COR-L47 (cell line): ENCODE measurements at places on chromosomes 6 and 20.

GRCh38 chr6:87656857-87657256 lies 45.2 kb downstream of the AKIRIN2 start:
- DNase-seq = no peak

- DNase-seq = no peak
Observed at GRCh38 chr20:25259358-25259757, 11.5 kb downstream of the PYGB start.

GRCh38 chr20:2797136-2797983 lies 3.1 kb downstream of the CPXM1 start:
- no peak for DNase-seq

DNA sequence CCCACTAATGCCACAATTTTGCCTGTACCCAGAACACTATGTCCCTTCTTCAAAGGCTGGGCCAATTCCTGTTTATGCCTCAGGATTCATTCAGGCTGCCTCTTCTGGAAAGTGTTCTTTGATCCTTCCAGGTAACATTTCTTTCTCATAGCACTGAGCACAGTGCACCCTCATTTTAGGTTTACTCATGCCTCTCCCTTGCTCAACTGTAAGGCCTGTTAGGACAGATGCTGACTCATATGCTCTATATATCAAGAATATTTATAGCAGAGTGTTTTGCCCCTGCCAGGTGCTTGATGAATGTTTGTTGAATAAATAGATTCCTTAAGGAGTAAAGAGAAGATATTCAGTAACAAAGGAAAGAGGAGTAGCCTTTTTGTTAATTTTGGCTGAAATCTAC lies 263.9 kb downstream of the PHF3 start:
- no peak for DNase-seq

- DNase-seq = no peak
Observed at GRCh38 chr6:111989743-111990142, 64.2 kb upstream of the CCN6 start.

GRCh38 chr6:17416806-17417205 lies 23.4 kb downstream of the CAP2 start:
- no peak for DNase-seq

- no peak for DNase-seq
Observed at GRCh38 chr6:167130712-167131684, 8.1 kb downstream of the CCR6 start.

- peak; percentile 42 for DNase-seq
Observed at GRCh38 chr20:56247954-56248782, at the start of gene MC3R. MC3R (plus strand) TSS chr20:56248732; CDS start chr20:56248844, 112 bp downstream.

DNA sequence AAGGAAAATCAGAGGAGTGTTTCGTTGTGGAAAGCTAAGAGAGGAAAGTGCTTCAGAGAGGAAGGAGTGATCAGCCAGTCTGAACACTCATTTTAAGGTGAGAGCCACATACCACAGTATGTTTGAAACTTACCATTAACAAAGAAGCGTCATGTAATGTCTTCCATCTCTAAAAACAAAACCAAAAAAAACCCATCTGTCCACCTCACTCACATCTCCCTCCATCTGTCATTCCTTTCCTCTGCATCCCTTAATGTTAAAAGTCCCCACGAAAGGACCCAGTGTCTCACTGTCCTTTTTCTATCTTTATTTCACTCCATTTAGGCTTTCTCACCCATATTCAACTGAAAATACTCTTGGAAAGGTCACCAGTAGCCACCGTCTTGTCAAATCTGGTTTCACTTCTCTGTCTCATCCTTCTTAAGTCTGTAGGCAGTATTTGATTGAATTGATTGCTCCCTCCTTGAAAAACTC lies 59.4 kb upstream of the GNRH2 start:
- DNase-seq = no peak

DNA sequence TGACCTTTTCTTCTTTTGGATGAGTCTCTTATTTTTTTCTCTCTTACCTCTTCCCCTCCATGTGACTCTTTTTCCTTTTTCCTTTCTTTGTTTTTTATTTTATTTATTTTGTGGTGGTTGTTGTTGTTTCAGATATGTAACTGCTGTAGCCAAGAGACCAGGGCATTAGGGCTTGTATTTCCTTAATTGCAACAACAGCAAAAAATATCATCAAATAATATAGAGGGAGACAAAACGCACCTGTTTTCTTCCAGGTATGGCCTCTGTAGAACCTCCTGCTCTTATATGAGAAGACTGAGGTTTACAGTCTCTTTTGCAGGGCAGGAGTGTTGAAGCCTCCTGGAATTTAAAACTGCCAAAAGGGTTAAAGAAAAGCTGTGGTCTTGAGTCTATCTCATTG lies 149.3 kb downstream of the SYNDIG1 start:
- DNase-seq = no peak

- DNase-seq = no peak
Observed at GRCh38 chr20:16692442-16692841, 37.4 kb upstream of the SNRPB2 start.

DNA sequence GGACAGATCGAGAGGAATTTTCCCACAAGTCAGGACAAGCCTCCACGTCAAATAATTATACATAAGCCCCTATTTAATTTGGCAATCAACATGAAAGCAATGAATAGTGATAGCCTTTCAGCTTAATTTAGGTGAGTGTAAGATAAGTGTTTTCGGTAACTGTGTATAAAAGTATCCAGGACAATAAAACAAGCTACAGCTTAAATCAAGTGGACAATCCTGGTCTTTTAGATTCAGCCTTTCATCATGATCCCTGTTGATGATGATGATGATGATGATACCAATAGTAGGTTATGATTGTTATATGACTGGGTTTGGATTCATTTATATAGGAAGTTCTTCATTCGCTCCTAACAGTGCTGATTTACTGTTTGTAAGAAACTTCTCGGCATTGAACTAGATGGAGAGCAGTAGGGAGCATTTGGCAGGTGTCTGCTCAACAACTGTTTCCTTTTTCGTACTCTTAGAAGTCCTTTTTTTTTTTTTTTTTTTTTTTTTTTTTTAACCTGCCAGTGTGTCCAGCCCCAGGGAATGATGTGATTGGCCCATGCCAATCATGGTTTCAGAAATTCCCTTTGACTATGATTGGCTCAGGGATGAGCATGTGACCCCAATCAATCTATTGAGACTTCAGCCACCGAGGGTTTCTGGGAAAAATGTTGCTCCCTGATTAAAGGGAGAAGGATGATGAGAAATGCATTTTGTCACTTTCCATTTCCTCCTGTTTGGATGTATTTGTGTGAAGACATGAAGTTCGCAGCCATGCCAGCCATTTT lies 11.3 kb upstream of the RNF182 start:
- DNase-seq = no peak

DNA sequence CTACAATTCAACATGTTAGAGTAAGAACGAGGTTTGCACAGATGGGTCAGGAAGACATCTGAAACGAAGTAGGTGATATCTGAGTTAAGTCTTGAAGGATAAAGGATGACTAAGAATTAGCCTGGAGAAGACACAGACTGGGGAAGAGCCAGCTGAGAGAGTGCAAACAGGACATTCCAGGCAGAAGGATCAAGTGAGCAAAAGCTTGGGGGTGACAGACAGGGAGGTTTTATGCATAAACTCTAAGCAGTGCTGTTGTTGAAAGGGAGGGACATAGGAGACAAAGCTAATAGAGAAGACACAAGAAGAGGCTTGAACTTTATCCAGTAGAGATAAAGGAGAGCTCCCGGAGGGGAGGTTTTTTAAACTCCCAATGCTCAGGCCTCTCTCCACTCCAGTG lies 15.0 kb upstream of the ETV7 start:
- DNase-seq = no peak

DNA sequence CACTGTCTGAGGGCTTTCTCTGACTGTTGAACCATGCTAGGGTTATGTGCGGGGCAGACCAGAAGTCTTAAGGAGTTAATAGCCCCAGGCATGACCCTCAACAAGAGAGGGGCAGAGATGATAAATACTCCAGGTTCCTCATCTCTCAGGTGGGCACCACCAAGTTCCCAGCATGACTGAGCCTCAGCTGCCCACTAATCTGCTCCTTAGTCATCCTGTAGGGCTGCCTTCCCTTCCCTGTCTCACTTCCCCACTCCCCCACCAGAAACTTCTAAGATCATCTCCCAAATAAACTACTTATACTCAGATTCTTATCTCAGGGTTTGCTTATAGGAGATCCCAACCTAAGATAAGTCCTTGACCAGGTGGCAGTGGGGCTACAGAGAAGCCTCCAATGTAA lies 137.2 kb upstream of the PRND start:
- DNase-seq = no peak

GRCh38 chr6:5763871-5764270 lies 242.9 kb downstream of the NRN1 start:
- no peak for DNase-seq

DNA sequence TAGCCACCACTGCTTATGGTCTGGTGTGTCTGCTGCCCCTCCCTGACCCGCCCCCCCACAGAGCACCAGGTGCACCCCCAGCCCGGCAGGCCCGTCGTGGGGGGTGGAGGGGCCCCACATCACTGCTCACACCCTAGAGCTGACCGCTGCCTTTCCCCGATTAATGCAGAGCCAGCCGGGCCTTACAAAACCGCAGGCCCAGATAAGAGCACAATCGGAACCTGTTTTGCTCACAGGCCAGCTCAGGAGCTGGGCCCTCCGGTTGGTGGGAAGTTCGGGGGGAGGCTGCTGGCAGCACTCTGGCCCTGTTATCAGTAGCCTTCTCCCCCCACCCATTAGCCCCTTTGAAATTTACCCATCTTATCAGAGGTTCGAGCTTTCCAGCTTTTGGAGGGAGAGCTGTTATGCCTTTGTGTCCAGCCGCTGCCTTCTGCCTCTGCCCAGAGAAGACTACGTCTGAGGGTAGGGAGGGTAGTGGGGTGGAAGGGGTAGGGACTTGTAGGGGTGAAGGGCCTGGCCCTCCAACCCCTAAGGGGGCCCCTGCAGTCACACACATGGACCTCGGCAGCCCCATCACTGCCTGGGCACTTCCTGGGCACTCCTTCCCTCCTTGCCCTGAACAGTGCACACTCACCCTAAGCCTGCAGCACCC lies 6.9 kb upstream of the SPDEF start:
- no peak for DNase-seq

DNA sequence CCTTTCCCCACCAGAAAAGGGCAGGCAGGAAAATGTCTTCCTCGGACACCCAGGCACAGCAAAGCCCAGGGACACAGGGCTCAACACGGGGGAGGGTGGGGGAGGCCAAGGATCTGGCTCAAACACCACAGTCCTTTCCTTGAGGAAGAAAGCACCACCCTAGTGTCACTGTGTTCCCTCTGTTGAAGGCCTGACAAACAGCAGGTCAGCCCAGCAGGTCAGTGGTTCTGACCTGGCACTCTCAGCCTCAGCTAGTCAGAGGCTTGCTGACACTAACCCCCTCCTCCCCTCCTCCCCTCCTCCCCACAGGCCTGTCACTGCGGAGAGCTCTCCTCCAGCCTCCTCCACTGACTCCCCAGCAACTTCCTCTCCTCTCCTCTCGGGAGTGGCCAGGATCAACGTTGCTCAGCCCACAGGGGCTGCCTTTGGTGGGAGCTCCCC lies 239.6 kb downstream of the LRFN2 start:
- no peak for DNase-seq

DNA sequence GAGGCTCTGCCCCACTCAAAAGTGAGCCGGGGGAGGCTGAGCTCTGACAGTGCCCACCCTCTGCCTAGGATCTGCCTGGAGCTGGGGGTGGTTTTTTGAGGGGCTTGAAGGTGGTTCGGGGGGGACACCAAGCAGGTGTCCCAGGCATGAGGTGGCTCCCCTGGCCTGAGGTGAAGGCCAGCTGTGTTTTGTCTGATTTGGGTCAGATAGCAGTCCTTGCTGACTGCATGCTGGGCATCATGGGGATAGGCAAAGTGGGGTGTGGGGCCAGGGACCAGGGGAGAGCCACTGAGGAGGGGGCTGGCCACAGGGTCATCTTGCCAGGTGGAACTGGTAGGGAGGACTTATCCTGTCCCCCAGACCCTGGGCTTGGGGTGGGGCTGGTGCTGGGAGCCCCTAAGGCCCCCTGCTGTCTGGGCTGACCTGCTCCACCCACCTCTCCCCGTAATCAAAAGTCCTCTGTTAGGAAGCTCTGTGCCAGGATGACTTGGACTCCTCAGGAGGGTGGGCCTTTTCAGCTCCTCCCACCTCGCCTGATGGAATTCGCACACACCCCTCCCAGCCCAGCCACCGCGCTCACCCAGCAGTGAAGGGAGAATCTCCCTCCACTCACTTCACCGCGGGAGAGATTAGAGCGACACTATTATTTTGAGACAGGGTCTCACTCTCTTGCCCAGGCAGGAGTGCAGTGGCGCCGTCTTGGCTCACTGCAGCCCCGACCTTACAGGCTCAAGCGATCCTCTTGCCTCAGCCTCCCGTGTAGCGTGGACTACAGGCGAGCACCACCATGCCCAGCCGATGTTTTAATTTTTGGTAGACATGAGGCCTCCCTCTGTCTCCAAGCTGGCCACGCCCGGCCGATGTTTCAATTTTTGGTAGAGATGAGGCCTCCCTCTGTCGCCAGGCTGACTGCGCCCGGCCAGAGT lies 1.5 kb upstream of the COL9A3 start:
- no peak for DNase-seq

DNA sequence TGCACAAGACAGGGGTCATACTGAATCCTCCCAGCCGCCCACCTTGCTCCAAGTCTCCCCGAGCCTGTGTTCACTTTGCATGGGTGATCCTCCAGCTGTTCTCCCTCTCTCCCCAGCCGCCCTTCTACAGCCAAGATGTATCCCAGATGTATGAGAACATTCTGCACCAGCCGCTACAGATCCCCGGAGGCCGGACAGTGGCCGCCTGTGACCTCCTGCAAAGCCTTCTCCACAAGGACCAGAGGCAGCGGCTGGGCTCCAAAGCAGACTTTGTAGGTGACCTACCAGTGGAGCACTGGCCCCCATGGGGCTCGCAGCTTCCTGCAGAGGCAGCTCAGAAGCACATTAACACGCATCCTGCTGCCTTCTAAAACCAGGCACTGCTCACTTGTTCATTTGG lies 14.6 kb upstream of the IFT52 start:
- DNase-seq = no peak

- DNase-seq = no peak
Observed at GRCh38 chr6:15242503-15242902, 3.4 kb upstream of the JARID2 start.

GRCh38 chr20:33840759-33841435 lies 29.7 kb downstream of the CHMP4B start:
- DNase-seq = no peak

DNA sequence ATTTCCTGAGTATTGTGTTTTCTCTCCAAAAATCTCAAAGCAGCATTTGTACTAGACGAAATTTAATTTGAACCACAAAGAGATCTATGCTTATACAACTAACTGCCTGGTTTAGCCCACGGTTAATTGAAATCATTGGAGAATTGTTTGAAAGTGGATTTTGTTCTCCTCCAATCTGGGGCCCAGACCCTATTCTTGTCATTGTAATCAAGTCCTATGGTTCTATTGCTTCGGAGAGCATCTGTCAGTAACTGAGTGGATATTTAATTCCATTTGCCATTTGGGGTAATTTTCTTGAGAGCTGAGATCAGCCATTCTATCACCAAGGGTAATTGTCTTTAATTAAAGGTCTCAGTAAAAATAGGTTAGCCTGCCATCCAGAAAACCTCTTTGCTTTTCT lies 117.0 kb upstream of the KCNG1 start:
- DNase-seq = peak; percentile 55

DNA sequence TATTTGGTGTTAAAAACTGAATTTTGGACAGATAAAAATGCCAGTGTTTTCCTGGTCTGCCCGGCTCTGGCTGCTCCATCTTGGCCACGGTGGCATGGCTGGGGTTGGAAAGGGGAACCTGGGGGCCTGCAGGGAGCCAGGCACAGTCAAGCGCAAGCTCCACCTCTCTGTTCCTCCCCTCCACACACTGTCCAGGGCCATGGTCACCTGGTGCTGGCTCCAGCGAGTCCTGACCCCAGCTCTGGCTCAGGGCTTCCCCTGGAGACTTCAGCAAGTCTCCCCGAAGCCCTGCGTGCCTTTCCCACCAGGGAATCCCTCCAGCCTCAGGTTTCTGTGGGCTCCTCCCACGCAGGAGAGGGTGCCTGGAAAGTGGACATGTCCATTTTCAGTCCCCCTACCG lies 298.5 kb downstream of the QKI start:
- no peak for DNase-seq
